ENCODE measurements at places on chromosomes 3 and 15.

- DNase-seq, result no peak
Measured at GRCh38 chr3:89467898-89468363, 360.5 kb downstream of the EPHA3 start.

- no peak for DNase-seq
Measured at GRCh38 chr3:187025254-187025655, 94.9 kb downstream of the ST6GAL1 start.

GRCh38 chr3:190359813-190360212 lies 28.1 kb upstream of the CLDN16 start:
- DNase-seq, result no peak

- no peak for DNase-seq
Measured at GRCh38 chr3:32492684-32493436, 9.8 kb downstream of the CMTM6 start.
